ENCODE measurements at places on chromosomes 5 and 9. TPM values are rescaled to one million over a fixed set of nuclear protein-coding genes. Genes with fewer than 3 reads are reported as not detected.

The SNX24 gene
- total RNA-seq: 6.4 TPM

DNA sequence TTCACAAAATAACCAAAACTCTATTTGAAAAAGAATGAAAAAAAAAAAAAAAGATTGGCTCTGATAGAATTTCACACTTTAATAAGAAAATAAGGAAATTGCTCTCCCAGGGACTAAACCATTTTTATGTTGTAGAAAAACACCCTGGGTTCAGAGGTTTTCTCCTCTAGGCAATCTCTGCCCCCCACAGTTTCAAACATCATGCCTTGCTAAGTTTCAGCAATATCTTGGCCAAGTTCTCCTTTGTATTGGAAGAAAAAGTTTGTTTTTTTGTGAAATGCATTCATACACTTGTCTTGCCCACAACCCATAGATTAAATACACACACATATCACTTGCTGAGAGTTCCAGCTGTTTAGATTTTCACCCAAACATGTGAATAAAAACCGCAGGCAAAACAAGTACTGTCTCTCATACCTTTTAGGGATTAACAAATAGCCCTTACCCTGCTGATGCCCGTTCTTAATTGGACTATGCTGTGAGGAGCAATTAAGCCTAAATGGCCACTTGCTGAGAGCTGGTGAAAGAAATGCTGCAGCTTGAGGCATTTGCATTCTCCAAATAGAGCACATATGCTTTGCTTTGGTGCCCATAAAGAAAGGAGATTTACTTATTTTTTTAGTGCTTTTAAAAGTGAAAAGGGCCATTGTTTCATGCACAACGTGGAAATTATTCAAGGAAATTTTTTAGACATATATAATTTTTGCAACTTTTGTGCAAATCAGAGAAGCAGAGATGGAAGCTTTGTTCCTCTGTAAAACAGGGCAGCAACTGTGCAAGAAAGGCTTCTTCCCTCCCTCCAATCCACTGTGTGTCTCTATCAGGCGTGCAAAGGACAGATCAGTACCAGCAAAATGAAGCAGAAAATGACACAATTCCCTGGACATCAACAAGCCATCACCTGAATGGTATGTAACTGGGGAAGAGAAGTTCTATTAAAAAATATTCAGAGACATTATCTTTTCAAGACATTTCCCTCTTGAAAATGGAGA lies 262.4 kb upstream of the KIF2A start:
- no peak for DNase-seq

The TBC1D9B gene
- total RNA-seq: 21.2 TPM

- peak; percentile 74 for DNase-seq
These were observed 4.0 kb upstream of the MYORG start for GRCh38 chr9:34380511-34381315.

The FAXDC2 gene
- total RNA-seq: not detected

DNA sequence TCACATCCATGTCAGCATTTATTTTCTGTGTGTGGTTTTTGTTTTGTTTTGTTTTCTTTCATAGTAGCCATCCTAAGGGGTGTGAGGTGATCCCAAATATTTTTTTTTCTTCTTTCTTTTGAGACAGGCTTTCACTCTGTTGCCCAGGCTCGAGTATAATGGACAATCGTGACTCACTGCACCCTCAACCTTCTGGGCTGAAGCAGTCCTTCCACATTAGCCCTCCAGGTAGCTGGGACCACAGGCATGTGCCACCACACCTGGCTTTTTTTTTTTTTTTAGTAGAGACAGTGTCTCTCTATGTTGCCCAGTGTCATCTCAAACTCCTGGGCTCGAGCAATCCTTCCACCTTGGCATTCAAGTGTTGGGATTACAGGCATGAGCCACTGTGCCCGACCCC lies 59.1 kb downstream of the CDC42SE2 start:
- DNase-seq: no peak

The PIP5K1B gene
- total RNA-seq: 2.1 TPM

DNA sequence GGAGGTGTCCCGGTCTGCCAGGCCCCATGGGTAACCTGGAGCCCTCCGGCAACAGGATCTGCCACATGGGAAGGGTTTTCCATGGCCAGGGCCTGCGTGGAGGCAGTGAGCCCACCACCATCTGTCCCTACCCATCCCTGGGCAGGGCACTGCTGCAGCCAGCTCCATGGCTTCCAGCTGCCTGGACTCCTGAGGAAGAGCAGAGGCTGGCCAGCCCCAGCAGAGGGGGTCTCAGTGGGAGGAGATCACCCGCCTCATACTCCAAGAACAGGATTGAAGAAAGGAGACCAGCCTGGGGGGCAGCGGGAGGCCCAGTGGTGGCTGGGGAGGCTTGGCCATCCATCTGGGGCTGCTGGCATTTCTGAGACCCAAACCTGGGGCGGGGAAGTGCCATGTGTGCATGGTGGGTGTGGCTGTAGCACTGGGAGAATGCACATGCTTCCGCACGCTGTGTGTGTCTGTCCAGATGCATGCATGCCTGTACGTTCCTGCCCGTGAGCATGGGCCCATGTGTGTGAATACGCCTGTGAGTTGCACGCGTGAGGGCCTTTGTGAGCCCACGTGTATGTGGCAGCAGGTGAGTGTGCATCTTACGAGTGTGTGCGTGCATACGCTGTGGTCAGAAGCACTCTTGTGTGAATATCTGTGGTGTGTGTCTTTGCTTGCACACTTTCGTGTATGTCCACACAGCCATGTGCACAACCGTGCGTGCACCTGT lies 78.5 kb downstream of the LMX1B start:
- DNase-seq: no peak

DNA sequence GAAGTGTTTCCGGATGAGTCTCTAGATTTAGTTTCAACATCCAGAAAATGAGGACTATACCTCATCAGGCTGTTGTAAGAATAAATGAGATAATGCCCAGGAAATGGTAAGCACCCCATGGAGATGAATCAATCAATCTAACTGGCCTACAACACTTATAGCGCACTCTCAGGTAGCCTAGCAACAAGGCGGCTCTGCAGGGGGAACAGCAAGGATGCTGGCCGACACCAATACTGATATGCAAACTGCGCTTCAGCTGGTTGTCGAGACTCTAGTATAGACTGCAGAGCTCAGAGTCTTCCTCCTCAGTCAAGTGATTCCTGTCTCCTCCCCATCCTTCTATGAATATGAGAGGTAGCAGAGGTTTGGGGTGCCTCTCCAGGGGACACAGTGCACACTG lies 218.8 kb upstream of the WWC1 start:
- no peak for DNase-seq

The STXBP1 gene
- total RNA-seq: 11.4 TPM

The GCNT4 gene
- 2.8 TPM for total RNA-seq
